ENCODE measurements at places on chromosomes 16 and 17.

GRCh38 chr17:30187573-30187972, 47.9 kb downstream of the SLC6A4 start:
- no peak for DNase-seq

DNA sequence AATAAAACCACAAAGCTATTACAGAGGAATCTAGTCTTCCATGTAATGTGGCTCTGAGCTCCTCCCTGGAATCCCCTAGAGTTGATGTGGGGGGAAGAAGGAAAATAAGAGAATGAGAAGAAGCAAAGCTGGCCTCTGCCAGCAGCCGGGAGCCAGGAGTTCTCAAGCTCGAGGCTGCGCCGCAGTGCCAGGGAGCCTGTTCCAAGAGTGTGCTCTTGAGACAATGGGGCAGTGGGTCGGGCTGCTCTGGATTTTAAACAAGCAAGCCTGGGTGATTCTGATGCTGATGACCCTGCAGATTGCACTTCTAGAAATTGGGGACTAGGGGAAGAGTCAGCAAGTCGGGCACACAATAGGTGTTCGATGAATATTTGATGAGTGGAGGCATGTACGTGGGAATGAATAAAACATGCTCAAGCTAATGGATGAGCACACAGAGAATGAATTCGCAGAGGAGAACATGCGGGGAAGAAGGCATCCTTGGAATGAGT, 119.9 kb downstream of the CMIP start:
- DNase-seq: no peak

DNA sequence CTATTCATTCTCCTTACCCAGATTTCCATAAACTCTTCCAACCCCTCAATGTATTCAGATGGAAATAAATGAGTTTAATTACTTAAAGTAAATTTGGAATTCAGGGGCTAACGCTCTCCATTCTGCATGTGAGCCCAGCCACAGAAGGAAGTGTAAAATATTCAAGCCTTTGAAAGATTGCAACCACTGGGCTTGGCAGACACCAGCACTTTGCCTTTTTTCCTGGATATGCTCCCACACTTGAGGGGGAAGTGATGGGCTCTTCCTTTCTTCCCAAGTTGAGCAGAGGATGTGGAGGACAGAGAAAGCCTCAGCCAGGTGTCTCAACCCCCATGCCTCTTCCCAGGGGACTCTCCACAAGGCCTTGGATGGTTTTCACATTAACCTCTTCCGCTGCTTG, 825.1 kb upstream of the EEF2KMT start:
- no peak for DNase-seq

GRCh38 chr17:58096892-58097291, 13.7 kb downstream of the DYNLL2 start:
- no peak for DNase-seq

DNA sequence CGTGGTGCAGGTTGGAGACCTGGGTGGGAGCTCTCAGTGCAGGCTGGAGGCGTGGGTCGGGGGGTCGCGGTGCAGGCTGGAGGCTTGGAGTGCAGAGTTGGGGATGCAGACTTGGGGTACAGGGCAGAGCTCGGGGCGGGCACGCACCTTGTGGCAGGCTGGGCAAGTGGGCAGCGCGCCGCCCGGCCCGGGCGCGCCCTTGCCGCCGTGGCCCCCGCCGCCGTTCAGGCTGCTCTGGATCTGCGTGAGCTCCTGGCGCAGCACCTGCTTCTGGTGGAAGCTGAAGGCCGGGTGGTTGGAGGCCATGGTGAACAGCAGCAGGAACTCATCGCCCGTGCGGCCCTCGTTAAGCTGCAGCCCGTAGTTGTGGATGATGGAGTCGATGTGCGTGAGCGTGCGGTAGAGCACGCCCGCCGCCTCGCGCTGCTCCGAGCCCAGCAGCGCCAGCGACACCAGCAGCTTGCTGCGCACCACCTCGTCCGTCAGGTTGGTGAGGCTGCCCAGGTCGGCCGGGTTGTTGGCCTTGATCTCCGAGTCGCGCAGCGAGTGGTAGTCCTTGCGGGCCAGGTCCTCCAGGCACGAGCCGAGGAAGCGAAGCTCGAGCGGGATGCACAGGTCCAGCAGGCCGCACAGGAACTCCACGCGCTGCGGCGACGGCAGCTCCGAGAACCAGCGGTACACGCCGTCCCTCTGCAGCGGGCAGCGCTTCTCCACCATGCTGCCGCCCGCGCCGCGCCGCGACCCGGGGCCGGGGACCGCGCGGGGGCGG, 1.1 kb downstream of the ZCCHC14 start:
- DNase-seq: peak; percentile 16

GRCh38 chr17:79126139-79126538, 51.5 kb downstream of the ENGASE start:
- no peak for DNase-seq

DNA sequence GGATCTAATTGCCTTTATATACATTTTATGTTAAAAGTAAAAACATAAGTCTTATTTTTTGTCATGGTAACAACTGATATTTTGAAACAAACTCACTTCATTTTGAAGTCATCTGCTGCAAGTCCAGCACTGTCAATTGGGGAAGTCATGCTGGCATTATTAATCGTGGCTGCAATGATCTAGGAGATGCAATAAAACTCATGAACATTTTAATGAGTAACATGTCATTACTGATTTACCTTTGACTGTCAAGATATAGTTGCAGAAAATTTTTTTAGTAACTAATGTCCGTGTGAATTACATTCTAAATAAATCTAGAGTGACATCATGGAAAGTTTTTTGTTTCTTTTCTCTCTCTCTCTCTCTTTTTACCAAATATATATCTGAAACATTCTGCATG, 17.3 kb upstream of the KRT24 start:
- no peak for DNase-seq

DNA sequence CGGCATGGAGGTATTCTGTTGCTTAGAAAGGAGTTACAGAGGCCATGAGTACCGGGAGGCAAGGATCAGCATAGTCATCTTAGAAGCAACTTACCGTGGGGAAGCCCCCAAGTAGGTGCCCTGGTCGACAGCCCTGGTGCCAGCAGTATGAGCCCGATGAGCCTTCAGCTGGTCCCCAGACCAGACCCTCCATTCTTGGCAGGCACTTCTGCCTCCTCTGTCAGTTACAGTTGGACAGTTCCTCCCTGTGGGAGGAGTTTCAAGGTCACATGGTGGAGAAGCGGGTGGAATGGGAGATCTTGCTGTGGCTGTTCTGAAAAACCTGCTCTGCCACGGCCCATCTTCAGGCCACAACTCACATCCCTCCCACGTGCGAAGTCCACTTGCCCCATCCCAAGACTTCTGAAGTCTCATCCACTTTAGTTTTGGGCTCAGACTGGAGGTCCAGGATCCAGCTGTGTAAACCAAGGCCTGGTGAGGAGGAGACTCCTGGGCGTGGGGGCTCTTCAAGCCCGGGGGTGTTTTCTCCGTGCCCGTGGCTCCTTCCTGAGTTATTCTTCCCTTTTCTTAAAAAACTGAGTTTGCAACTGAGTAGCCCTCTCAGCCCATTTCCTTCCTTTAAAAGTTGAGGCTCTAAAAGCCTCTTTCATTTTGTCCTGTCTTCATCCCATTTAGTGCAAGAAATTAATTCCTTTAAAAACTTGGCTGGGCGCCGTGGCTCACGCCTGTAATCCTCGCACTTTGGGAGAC, 133.5 kb downstream of the SEC14L1 start:
- DNase-seq: no peak

DNA sequence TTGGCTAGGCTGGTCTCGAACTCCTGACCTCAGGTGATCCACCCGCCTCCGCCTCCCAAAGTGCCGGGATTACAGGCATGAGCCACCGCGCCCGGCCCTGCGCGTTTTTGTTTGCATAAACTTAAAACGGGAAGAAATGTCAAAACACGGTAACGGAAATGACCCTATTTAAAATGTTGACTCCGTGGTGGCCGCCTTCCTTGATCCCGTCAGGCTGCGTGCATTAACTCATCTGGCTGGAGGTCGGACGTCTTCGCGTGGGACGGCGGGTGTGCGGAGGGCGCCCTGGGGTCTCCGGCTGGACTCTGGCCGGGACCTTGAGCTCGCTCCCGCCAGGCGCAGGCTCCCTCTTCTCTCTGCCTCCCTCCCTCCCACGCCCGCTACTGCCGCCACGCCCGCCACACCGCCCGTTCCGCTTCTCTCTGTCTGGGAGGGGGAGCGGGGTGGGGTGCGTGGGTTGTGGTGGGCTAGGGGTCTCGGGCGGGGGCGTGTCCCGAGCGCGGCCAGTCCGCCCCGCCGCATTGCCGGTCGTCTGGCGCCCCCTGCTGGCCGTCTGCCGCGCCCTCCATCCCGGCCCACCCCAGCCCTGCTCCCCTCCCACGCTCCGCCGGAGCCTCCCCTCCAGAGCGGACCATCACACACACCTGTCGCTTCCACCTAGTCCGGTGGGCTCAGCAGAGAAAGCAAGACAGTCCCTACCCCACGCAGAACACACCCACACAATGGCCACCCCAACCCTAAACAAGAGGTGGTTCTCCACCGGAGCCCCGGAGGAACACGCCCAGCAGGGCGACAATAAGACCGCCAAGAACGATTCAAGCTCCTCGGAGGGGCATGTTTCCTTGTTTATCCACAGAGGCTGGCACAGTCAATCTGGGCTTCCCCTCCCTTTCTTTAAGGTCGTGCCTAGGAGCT, 1.2 kb upstream of the CCDC42 start:
- DNase-seq: peak; percentile 79

GRCh38 chr17:73362697-73363096, 50.9 kb upstream of the CDC42EP4 start:
- DNase-seq: no peak

- no peak for DNase-seq
Measured at GRCh38 chr17:3935825-3936355, 19.6 kb upstream of the P2RX1 start.

- no peak for DNase-seq
Measured at GRCh38 chr16:87555647-87556046, 46.7 kb upstream of the JPH3 start.

DNA sequence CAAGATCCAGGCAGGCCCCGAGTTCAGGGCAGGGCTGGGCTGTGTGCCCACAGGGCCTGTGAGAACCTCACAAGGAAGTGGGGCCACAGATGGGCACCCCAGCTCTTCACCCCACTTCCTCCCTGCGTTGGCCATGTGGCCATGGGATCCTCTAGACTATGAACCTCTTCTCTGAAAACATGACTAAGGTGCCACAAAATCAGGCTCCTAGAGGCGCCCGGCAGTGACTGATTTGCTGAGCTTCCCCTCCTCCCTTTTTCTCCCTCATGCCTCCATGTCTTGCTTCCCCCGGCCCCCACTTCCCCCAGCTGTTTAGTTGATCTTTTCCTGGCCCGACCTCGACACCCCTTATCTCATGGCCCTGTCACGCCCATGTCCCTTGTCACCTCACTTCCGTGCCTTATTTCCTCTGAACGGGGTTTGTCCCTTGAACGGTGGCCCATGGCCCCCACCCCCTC, 87.1 kb downstream of the KCNJ12 start:
- DNase-seq: no peak

DNA sequence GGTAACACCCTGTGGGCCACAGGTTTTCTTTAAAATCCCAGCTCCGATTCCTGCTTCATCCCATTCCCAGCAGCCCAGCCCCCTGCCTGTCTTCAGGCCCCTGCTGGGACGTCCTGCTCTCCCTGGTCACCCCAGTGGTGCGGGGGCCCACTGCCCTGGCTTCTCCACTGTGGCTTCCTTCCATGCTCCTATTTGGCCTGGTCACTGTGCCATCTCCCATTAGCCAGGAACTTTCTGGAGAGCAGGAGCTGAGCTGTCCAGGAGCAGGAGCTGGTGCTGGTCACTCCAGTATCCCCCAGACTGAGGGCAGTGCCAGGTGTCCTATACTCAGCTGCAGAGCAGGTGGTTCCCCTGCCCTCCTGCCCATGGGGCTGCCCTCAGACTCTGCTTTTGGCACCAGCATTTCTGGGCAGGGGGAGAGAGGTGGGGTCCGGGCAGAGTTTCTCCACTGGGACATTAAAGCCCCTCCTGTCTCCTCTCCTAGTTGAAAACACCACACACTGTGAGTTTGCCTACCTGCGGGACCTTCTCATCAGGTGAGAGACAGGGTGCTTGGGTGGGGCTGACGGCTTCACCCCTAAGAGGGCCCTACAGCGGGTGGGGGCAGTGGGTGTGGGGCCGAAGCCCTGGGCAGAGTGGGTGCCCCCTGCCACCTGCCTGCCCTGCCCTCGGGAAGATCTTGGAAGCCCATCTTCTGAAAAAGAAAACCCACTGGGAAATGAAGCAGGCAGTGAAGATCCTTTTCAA, 356.2 kb downstream of the SEC14L1 start:
- no peak for DNase-seq

GRCh38 chr16:80971819-80972218, 34.9 kb downstream of the CMC2 start:
- DNase-seq: no peak

GRCh38 chr16:2777903-2778629, 986 bp upstream of the ELOB start:
- peak; percentile 43 for DNase-seq

GRCh38 chr17:68657576-68657975, 56.4 kb upstream of the FAM20A start:
- no peak for DNase-seq

GRCh38 chr17:4155980-4156620, 13.1 kb downstream of the CYB5D2 start:
- no peak for DNase-seq

DNA sequence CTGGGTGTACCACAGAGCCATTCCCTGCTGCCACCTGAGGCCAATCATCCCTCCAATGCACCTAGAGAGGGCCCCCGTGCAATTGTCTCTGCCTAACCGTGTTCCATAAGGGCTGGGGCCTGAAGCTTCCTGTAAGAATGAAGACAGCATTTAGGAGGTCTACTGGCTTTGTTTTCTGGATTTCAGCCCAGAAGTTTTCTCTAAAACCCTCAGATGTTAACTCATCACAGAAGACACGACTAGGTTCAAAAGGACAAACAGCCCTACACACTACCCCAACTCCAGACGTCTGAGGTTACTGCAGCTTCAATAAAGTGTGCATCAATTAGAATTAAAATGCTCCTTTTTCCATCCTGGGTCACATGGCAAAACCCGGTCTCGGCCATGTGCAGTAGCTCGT, 10.8 kb upstream of the DRG2 start:
- DNase-seq: no peak

DNA sequence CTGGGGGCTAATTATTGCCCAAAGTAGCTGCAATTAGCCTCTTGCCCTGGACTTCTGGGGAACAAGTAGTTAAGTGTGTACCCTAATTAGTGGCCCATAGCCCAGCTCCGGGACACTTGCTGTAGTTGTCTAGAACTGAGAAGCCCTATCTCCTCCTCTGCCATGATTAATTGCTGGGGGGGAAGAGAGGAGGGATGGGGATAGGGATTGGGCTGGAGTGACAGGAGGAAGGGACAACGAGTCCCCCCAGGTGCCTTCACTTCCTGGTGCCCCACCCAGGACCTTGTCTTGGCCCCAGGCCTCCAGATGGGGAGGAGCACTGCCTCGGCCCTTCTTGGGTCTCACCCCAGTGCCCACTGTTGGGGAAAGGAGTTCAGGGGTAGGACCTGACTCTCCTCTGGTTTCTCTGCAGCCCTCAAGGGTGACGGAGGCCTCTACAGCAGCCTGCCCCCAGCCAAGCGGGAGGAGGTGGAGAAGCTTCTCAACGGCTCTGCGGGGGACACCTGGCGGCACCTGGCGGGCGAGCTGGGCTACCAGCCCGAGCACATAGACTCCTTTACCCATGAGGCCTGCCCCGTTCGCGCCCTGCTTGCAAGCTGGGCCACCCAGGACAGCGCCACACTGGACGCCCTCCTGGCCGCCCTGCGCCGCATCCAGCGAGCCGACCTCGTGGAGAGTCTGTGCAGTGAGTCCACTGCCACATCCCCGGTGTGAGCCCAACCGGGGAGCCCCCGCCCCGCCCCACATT, 17.4 kb downstream of the NGFR start:
- no peak for DNase-seq
